ENCODE measurements at places on chromosomes 3 and 15.

GRCh38 chr15:68379759-68380290 lies 52.1 kb downstream of the ITGA11 start:
- DNase-seq = no peak

DNA sequence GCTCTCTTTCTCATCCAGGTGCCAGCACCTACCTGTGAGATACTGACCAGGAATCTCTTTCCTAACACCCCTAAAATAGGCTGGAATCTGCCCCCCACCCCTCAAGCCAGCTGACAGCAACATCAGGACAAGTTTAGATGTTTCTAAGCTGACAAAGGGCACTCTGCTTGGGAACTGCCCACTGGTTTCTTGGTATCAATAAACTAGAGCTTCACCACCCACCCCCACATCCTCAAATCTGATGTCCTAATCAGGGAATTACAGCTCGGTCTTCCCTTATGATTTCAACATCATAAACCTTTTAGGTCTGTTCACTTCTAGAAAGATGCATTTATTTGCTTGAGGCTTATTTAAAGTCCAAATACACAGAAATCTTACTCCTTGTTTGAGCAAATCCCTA lies 34.7 kb downstream of the CEP19 start:
- no peak for DNase-seq

- no peak for DNase-seq
Measured at GRCh38 chr15:58932710-58933280, 684 bp downstream of the SLTM start.

- DNase-seq = no peak
Measured at GRCh38 chr15:86439614-86440013, 359.9 kb downstream of the AGBL1 start.

GRCh38 chr15:60400944-60401343 lies 3.2 kb upstream of the ANXA2 start:
- DNase-seq = no peak

DNA sequence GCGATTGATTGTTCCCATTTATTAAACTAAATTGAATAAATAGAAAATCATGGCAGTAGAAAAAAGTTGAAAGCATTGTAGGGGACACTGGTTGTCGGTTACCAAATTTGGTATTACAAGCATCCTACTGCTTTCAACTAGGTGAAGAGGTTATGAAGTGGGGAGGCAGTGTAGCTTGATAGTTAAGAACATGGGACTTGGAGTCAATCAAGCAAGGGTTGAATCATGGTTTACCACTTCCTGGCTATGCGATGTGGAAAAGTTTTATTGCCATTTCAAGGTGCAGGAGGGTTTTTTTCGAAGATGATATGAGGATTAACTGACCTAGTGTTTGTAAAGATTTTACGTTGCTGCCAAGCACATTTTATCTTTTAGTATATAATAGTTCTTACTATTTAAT lies 318.2 kb upstream of the KCNH8 start:
- no peak for DNase-seq

GRCh38 chr15:32709295-32710033 lies 8.3 kb upstream of the GREM1 start:
- DNase-seq = no peak
